ENCODE measurements at places on chromosomes 2 and 18. TPM values are rescaled to one million over a fixed set of nuclear protein-coding genes. Genes with fewer than 3 reads are reported as not detected.

Gene MAP2
- 0.05 TPM for total RNA-seq

Gene IL1F10
- not detected for total RNA-seq

Gene FHOD3
- not detected for total RNA-seq

Gene C2orf78
- not detected for total RNA-seq

Gene SEPTIN10
- 0.57 TPM for total RNA-seq

Gene EMX1
- total RNA-seq, result not detected

Gene IL37
- total RNA-seq, result not detected

Gene ACTG2
- total RNA-seq, result not detected

Gene POTEI
- total RNA-seq, result not detected
